ENCODE measurements at places on chromosomes 11 and 22. TPM values are rescaled to one million over a fixed set of nuclear protein-coding genes. Genes with fewer than 3 reads are reported as not detected.
A peak's percentile ranks its signal among the peaks of the same experiment; 100 is the strongest.

- DNase-seq: no peak
These were observed 678.7 kb upstream of the ARHGAP42 start for GRCh38 chr11:100008417-100008816.

GRCh38 chr22:35313311-35314121 is 13.8 kb downstream of the TOM1 start:
- DNase-seq: peak; percentile 90

DNA sequence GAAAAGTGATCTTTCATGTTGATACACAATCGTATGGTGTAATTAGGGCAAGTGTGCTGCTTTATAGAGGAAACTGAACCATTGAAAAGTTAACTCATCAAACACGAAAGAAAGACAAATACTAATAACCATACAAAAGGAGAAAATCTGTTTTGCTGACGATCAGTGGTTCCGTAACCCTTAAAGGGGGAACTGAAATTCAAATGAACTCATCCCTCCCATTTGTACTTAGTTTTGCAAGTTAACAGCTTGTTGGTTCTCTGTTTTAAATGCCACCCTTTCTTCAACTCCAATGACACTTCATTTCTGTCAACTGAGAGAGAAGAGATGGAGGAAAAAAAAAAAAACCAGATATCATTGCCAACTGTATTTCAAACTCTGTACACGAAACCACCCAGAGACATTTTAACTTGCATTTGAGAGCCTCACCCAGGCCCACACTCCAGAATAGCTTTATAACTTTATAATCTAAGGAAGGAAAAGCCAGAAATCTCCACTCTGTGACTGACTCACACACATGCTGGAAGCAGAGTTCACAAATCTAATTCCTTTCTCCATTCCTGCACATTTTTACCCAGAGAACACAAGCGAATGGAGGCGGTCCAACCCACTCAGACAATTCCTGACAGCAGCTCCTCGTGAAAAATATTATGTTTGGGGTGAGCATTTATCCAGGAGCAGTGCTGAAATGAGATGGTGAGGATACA is 17.4 kb upstream of the CSNK2A3 start:
- no peak for DNase-seq

DNA sequence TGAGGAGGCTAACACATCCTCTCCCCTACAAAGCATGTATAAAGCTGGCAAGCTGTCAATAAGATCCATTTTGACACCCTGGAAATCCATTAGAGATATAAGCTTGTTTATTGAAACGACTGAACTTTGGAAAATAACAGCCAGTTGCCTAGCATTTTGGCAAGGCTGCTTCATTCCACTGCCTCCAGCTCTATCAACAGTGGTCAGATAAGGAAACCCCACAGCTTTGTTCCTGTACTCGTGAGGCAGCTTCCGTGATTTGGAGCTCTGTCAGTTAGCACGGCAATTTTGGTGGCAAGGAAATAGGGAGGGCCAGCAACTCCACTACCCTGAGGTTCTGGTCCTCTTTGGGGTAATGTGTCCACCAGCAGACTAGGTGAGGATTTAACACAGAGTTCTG is 2.0 kb upstream of the OR51S1 start:
- peak; percentile 2 for DNase-seq

DNA sequence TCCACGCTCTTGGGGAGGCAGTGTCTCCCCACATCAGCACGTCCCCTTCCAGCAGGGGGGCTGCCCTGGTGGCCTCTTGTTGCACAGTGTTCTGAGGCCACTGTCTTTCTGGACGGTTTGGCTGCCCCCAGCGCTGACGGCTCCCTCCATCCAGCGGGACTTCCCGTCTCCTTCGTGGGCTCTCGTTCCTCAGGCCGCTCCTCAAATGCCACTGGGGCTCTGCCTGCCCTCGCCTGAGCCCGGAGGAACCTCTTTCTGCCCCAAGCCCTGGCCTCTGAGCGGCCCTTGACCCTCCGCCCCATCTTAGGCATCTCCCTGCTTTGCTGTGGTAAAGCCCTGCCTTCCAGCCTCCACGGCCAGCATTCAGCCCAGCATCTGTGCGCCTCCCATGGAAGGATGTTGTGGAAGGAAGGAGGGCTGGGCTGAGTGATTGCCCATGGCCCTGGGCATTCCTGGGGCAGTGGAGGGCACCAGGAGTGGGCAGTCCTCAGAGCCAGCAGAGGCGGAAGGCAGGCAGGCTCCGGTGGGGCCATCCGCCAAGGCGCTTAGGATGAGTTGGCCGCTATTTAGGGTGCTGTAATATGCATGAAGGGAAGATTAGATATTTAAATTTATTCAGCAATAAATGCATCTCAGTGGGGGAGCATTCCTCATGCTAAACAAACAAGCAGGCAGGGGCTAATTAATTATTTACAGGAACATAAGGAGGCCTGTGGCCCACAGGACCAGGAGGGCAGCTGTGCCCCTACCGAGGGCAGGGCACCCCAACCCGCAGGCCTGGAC is 17.8 kb downstream of the OTUB1 start:
- no peak for DNase-seq

DNA sequence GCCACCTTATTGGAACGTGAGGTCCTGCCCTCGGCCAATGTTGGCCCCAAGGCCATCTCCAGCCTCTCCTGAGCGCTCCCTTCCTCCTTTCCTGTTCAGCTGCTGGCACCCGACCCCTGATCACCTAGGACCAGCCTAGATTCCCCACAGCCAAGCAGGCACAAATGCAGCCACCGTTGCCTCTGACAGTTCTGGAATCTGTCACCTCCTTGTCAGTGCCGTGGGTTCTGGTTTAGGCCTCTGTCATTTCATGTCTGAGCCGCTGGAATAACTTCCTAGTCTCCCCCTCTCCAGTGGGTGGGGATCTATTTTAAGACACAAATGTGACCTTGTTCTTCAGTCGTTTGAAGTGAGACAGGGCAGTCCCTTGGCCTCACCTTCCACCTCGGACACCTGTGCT is 29.7 kb downstream of the FADS3 start:
- DNase-seq: no peak

GRCh38 chr11:13289081-13289480 is 11.5 kb downstream of the BMAL1 start:
- peak; percentile 18 for DNase-seq

DNA sequence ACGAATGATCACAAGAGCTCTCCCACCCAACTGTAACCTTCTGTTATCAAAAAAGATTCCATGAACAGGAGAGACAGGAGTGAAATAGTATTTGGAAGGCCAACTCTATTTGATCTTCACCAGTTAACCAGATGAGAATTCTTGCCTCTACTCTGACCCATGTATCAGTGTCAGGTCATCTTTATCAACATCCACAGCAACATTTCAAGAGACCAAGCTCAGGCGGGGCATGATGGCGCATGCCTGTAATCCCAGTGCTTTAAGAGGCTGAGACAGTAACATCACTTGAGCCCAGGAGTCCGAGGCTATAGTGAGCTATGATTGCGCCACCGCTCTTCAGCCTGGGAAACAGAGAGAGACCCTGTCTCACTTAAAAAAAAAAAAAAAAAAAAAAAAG is 62.3 kb downstream of the GAB2 start:
- DNase-seq: no peak

DNA sequence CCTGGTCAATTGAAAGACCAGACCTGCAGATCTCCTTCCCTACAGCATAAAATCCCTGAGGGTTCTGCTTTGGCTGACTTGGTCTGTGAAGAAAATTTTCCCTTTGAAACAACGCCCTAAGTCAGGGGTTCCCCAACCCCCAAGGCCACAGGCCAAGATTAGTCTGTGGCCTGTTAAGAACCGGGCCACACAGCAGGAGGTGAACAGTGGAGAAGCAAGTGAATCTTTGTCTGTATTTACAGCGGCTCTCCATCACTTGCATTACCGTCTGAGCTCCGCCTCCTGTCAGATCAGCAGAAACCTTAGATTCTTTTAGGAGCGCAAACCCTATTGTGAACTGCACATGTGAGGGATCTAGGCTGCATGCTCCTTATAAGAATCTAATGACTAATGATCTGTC is 38.2 kb downstream of the CCDC83 start:
- no peak for DNase-seq

GRCh38 chr11:83002053-83002452 is 69.6 kb downstream of the RAB30 start:
- DNase-seq: no peak

GRCh38 chr22:24325105-24325757 is 54.6 kb downstream of the SPECC1L start:
- peak; percentile 43 for DNase-seq

DNA sequence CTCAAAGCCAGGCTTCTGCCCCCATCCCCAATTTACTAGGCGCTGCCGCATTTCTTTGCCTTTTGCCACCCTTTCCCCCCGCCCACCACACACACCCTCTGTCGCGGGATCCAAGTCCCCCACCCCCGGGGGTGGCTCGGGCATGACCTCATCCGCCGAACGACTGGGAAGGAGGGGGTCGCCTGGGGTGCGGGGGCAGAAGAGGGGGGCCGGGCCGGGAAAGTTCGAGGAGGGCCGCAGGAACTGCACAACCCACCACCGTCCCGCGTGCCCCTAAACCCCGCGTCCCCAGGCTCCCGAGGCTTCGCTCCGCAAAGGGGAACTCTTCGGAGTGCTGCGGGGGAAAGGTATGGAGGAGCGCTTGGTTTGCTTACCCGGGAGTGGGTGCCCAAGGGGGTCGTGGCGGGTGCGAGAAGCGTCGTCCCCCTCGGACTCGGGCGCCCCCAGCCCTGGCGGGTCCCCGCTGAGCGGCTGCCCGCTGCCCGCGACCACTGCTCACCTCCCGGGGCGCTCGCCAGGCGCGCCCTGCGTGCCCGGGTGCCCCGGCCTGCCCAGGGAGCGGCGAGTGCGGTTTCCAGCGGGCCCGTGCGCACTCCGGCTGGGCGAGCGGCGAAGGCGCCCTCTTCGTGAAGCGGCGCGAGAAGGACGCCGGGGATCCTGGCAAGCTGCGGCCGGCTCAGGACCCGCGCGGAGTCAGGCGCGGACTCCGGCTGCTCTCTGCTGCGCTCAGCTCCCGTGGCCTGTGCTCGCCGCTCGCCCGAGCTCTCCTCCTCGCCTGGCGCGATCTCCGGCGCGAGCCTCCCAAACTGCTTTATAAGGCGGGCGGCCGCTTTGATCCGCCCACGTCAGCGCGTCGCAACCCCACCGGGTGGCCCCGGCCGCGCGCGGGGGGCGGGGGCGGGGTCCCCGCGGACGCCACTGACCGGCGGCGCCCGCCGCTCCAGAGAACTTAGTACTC is 4.0 kb upstream of the WNT11 start:
- peak; percentile 44 for DNase-seq

DNA sequence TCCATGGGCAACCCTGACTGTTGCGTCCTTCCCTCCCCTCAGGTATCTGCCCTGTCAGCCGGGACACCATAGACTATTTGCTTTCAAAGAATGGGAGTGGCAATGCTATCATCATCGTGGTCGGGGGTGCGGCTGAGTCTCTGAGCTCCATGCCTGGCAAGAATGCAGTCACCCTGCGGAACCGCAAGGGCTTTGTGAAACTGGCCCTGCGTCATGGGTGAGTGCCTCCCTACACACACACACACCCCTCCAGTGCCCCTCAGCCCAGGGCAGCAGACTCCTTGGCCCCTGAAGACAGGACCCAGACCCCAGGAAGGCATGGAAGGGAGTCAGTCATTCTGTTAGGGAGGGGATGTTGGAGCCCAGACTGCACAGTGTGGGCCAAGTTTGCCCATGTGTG is 17.9 kb upstream of the UVRAG start:
- DNase-seq: no peak

GRCh38 chr11:100990931-100991330 is 138.7 kb downstream of the PGR start:
- DNase-seq: no peak

DNA sequence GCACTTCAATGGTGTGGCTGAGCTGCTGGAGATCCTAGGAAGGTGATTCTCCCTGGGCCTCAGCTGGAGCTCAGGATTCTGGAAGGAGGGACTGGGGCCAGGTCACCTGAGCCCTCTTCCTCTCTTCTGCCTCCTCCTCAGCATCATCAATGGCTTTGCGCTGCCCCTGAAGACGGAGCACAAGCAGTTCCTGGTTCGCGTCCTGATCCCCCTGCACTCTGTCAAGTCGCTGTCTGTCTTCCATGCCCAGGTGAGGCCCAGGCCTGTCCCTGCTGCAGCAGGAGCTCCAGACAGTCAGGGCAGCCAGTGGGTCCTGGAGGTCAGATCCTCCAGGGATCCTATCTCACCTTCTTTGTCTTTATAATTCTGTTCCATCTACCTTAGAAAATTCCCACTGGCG is 5.4 kb downstream of the GPHA2 start:
- DNase-seq: no peak

DNA sequence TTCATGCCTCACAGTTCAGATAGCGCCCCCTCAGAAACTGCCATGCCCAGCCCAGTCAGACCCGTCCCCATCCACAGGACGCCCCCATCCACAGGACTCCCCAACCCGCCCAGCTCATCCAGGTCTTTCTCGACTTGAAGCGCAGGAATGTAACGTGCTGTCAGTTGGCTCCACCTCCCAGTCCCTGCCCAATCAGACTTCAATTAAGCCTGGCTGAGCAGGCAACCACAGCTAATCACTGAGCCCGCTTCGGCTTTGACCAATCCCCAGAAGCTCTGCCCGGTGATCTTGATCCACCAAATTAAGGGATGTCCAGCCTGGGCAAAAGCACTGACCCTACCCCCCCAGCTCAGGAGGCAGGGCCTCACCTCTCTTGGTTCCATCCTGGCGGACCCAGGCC is 10.5 kb upstream of the MFNG start:
- peak; percentile 76 for DNase-seq

DNA sequence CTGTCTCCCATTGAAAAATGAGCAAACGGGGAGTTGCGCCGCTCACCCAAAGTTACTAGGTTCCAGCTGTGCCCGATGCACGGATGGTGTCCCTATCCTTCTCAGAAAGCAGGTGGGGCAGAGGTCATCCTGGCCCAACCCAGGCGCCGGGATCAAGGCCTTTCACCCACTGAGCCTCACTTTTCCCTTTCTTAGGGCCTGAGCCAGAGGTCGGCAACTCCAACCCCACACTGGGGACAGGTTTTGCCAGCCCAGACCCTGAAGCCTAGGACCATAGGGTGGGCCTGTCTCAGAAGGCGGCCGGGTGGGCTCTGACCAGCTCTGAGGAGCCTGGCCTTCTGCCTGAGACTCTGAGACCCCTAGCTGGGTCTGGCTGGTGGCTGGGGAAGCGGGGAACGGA is 6.3 kb downstream of the IGSF9B start:
- no peak for DNase-seq

The FAM227A gene
- 0.80 TPM for total RNA-seq

The C11orf21 gene
- 0.11 TPM for total RNA-seq

The MPEG1 gene
- total RNA-seq: not detected

The CCDC73 gene
- total RNA-seq: not detected

The OR52N4 gene
- total RNA-seq: not detected

The CRKL gene
- total RNA-seq: 32.2 TPM

The SYT7 gene
- total RNA-seq: 0.77 TPM

The C11orf65 gene
- total RNA-seq: 0.29 TPM

The SEC14L6 gene
- total RNA-seq: 0.03 TPM

The C22orf31 gene
- total RNA-seq: not detected

The SLC22A8 gene
- not detected for total RNA-seq

The CYP2D6 gene
- total RNA-seq: 0.40 TPM

Measured in Daoy (cell line).